Activated CD4-positive, alpha-beta T cell treated with anti-CD3 and anti-CD28 coated beads, Interleukin-10, Interleukin-2, amounts not matched to agents 100 ng/mL and 50 ng/mL, durations not matched to agents 16 hours and 8 hours (primary cell): ENCODE measurements at places on chromosomes 11 and 22.

DNA sequence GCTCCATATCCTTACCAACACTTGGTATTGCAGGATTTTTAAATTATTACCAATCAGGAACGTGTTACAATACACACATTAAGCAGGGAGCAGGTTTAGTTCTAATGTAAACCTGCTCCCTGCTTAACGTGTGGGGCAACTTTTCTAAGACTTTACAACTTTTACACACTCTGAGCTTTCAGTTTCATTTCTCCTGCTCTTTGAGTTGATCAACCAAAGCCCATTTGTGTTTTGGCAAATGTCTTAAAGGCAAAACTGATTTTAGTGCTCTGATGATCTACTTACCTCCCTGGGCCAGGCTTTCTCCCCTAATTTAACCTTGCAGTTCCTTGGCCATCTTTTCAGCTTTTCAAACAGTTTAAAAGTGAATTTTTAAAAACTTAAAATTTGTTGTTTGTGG lies 70.9 kb downstream of the ZBTB44 start:
- DNase-seq, result peak; percentile 9

DNA sequence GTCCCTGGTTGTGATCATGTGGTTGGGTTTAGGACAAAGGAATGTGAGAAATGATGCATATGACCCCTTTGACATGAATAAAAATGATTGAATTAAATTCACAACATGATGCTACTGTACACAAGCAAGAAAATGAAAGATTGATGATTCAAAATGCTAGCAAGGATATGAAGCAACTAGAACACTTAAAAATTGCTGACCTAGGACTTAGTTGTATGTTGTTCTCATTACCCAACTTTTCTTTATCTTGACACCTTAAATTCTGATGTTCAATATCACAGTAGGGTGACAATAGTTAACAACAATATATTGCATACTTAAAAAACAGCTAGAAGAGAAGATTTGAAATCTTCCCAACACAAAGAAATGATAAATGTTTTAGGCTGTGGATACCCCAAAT lies 20.6 kb downstream of the OR52A5 start:
- no peak for DNase-seq

DNA sequence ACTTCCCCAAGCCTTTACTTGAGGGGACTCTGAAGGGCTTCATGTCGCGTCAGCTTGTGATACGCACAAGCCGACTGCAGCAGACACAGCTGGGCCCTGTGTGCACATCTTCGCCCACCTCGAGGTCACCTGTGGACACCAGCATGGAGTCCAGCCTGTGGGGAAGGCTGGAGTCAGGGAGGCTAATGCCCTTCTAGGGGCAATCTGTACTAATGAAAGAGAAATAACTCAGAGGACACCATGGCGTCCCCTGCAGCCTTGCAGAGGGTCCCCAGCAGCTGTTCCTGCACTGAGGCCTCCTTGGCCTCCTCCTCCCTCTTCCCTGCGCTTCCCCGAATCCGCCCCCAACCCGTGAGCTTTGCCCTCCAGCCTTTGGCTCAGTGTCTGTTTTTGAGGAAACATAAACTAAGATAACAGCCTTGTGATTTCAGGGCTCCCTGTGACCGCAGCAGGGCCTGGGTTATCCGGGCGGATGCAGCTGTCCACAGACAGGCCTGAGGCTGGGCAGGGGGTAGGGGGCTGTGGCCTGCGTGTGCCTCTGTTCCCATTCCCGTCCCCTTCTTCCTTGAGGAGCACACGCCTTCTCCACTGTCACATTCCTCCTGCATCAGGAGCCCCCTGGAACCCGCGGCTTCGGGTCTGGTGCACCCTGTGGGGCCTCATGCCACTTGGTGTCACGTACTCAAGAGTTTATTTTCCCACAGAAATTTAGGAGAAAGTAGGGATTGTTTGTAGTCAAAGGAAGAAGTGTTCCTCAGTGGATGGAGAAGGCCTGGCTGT lies 25.0 kb downstream of the KRTAP5-5 start:
- no peak for DNase-seq

- no peak for DNase-seq
These were observed 4.9 kb downstream of the LRP4 start for GRCh38 chr11:46913484-46913883.

DNA sequence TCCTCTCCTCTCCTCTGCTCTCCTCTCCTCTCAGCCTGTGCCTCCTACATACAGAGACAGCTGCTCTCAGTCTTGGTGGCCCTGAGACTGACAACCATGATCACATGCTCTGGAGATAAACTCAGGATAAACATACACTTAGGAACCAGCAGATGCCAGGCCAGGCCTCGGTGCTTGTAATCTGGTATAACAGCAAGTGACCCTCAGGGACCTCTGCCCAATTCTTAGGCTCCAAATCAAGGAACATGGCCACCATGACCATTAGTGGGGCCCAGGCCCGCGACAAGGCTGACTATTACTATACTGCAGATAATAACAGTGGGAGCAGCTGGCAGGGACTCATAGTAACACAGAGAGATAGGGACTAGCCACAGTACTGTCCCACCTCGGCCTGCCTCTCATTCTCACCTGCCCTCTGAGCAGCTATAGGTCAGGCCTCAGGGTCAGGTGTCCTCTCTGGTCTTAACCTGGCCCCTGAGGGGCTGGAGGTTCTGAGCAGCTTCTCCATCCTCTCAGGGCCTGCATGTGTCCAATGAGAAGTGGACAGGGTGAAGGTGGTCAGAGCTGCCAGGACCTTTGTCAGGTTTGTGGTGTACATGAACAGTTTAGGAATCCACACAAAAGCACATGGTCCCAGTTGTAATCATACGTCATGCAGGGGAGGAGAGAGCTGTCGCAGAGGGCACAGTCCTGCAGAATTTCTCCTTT lies 106.1 kb downstream of the GGTLC2 start:
- no peak for DNase-seq

DNA sequence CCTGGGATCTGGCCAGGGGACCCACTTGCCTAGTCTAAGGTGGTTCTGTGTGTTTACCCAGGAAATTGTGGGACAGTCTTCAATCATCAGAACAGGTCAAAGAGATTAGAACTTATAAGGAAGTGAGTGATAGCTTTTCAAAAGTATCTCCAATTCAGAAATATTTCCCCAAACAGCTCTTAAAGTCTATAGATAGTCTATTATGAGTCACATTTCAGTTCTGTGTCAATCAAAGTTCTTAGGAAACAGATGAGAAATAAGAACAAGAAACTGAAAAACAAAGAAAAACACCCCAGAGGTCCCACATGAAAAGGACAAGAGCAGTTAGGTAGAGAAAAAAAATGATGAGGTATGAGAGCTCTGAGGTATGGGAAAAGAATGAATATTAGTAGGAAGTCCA lies 381.4 kb upstream of the MPPED2 start:
- peak; percentile 8 for DNase-seq

DNA sequence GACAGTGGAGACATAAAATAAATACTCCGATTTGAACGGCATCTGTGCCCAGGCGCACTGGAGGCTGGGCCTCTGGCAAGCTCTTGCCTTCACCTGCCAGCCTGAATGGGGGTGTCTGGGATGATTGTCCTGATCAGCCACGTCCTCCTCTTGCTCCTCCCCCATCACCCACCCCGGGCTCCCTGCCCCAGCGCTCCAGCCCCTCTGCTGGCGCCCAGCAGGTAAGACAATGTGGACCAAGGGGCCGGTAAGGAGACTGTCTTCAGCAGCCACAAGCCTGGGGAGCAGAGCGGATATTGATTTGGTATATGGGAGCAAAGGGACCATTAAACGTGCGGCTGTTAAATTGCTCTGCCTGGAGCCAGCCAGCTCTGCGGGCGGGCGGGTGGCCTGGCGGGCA lies 24.9 kb downstream of the WNT11 start:
- DNase-seq, result no peak

- DNase-seq, result peak; percentile 20
These were observed 43.6 kb downstream of the CACNG2 start for GRCh38 chr22:36659762-36660509.

DNA sequence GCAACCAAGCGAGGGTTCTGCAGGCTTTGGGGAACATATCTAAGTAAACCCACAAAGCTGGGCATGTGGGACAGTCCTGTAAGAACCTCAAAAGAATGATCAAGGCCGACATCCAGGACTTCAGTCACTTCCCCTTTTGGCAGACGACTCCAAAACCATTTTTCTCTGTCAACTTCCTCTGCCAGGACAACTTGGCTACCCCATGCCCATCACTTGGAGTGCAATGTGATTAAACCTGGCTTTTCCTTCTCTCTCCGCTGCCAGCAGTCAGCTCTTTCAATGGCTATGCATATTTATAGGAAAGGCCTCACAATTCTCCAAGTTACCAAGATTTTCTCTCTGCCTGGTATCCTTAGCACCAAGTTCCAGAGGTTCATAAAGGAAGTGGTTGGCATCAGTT lies 78.9 kb downstream of the C11orf58 start:
- no peak for DNase-seq

- DNase-seq, result no peak
These were observed 1.5 kb upstream of the IL17REL start for GRCh38 chr22:50014053-50014501.

- DNase-seq, result no peak
These were observed 105.5 kb downstream of the NXPE2 start for GRCh38 chr11:114783805-114784204.

DNA sequence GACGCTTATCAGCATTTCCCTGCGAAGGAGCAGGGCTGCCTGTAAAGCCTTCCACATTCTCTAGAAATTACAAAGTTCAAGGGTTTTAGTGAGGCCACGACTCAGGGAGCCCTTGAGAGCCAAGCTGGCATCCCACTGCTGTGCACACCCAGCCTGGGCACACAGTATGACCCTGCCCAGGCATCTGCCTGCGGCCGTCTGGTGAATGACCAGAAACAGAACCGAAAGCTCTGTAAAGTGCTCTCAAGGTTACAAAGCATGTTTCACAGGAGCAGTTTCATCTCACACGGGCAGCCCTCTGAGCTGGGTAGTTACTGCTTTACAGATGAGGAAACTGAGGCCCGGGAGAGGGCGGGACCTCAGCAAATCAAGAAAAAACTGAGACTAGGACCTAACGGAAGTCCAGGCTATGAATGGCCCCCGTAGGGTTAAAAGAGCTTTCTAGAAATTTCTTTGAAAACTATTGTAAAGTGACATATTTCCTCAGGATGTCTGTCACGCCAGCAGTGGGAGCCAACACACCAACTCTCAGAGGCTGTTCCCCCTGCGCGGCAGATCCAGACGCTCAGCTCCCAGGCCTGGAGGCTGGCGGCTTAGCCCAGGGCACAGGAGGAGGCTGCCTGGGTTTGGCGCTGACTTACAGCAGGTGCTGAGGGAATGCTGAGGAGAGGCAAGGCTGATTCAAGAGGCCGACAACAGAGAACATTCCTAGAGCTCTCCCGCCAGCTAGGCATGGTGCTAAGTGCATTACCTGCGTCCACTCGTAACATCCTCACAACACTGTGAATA lies 7.7 kb upstream of the TCF20 start:
- DNase-seq, result no peak

GRCh38 chr11:69380921-69381581 lies 87.1 kb downstream of the MYEOV start:
- no peak for DNase-seq

DNA sequence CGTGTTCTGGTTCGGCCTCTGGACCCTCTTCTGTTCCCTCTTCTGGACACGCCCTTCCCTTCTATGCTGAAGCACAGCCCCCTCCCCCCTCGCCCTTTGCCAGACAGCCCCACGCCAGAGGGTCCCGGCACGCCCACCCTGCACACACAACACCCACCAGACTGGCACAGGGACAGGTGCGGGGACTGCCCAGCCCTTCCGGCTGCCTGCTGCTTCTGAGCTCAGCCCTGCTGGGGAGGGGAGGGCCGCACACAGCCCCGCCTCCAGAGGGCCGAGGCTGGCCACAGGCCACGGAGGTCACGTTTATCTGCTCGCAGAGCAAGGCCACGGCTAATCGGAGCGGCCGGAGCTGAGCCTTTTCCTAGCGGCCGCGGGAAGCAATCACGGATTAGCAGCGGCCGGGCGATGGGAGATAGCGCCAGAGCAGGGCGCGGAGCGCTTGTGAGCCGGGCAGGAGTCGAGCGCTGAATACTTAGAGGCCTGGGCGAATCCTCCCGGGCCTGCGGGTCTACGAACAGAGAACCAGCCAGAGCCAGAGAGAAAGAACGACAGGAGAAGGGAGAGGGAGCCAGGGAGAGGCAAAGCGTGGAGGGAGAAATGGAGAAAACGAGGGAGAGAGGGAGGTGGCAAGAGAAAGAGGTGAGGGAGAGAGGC lies 21.5 kb downstream of the OTUB1 start:
- no peak for DNase-seq

GRCh38 chr22:48734961-48735360 lies 1092.7 kb downstream of the BRD1 start:
- DNase-seq, result no peak

DNA sequence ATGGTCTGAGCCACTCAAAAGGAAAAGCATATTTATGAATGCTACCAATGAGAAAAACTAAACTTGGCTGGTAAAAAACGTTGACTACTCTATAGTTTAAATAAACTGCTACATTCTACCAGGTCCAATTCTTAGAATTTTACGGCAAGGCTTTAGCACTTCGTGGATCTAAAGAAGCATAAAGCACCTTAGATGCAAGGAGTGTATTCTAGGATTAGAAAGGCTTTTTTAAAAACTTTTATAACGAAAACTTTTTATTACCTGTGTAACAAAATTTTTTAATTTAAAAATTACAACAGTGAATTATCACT lies 13.9 kb downstream of the PHF21A start:
- DNase-seq, result no peak

DNA sequence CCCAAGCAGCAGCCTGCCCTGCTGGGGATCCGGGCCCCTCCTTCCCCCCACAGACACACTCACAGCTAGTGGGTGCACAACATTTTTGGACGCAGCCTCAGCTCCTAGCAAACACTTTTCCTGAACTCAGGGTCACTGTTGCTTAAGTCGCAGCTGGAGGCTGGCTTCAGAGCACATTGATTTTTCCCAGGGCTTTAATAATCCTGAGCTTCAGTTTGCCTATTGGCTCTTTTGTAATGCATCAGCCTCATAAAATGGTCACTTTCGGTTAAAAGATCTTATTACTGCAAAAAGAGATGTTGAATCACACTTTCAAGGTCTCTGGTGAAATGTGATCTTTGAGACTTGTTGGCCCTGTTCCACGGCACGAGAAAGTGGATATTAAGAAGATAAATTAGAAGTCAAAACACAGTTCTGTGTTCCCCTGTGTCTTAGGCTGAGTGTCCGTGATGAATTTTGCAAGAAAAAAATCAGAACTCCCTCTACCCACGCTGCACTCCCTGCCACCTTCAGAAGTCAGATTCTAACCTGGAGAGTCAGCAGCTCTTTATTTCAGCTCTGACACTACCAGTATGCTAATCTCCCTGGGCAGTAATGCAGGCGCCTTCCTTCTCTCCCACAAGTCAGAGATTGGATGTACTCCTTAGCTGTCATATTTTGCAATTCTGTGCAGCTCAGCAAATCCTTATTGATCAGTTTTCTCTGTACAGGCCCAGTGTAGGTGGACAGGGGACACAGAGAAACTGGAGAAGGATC lies 158.2 kb upstream of the E2F8 start:
- no peak for DNase-seq

- DNase-seq, result no peak
These were observed 1388.0 kb downstream of the BRD1 start for GRCh38 chr22:48439560-48440135.

DNA sequence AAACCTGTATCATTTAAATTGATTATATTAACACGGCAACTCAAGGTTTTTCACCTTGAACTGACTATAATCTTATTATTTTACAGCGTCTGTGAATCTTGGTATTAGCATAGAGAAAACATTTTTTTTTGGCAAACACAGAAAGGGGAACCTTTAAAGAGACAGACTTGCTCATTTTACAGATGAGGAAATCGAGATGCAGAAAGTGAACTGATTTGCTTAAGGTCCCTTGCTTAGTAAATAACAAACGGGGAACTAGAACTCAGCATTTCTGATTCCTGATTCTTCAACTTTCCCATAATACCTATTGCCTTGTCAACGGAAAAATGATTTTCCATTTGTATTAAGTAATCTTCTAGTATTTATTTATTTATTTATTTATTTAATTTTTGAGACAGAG lies 33.2 kb upstream of the CECR2 start:
- no peak for DNase-seq
